ENCODE measurements at places on chromosomes 4 and X.
A peak's percentile ranks its signal among the peaks of the same experiment; 100 is the strongest.

GRCh38 chr4:2250357-2251072 lies 8.6 kb upstream of the HAUS3 start:
- DNase-seq = no peak

GRCh38 chr4:156909010-156909409 lies 62.6 kb downstream of the PDGFC start:
- no peak for DNase-seq

GRCh38 chr4:36274158-36274557 lies 7.3 kb upstream of the DTHD1 start:
- no peak for DNase-seq

GRCh38 chr4:2324891-2325290 lies 63.0 kb upstream of the MXD4 start:
- DNase-seq = no peak

GRCh38 chr4:53885668-53886067 lies 178.7 kb downstream of the CHIC2 start:
- DNase-seq = no peak

- DNase-seq = no peak
These were observed 687.9 kb downstream of the ARAP2 start for GRCh38 chr4:35556387-35556786.

- no peak for DNase-seq
These were observed 157.1 kb upstream of the CLNK start for GRCh38 chr4:10841697-10842096.

DNA sequence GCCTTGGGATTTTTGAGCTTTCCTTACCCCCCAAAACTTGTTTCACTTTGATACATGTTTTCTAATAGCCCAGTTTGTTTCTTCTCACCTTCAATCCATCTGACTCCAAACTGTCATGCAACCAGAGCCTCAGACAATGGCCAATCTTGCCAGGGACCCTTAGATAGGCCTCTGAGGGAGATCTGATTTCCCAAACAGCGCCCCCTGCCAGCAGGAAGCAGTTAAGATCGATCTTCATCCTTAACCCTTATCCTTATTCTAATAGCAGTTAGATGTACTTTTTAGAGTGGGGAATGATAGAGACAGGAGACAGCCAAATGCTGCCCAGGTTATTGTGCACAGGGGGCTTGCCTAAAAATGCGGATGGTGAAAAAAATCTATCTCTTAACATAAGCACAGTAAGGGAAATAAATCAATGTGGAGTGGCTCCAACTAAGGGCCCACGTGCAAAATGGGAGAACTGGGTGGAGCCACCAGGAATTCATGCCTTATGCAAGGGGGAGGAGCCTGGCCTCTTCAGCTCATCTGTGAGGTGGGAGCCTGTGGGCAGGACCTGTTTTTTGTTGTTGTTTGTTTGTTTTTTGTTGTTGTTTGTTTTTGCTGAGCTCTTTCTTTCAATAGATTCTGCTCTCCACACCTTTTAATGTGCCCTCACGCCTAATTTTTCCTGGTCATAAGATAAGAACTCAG lies 833.6 kb upstream of the AGA start:
- no peak for DNase-seq

DNA sequence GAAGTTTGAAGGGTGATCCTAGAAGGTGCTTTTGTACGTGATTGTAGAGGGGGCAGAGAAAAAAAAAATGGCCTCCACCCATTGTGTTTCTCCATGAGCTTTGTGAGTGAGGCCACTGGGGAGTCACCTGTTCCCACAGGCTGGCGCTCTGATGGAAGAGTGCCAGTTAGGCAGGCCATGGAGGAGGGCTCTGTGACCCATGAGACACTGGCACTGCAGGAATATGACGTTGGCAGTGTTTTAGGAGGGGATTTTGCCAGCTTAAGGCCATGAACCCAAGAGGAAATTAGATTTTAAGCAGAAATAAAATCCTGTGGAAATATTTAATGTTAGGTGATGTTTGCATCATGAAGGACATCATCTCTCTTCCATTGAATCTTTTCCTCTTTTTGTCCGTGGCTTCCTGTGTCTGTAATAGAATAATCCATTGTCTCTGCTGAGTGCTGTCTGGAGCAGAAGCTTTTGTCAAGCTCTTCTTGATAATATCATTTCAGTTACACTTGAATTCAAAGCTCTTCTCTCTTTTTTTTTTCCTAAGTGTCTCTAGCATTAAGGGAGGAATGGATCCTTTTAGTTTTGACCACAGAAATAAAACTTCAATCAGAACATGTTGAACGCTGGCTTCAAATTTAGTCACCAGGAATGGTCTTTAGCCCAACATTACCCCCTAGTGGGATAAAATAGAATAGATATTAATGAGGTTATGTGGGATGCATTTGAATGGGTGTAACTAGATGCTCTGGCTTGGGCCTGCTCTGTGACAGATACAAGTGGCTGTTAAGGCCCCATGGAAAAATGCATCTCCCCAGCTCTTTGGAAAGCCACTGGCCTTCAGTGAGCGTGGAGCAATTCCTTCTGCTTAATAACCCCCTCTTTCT lies 41.0 kb upstream of the UCP1 start:
- DNase-seq = peak; percentile 57

DNA sequence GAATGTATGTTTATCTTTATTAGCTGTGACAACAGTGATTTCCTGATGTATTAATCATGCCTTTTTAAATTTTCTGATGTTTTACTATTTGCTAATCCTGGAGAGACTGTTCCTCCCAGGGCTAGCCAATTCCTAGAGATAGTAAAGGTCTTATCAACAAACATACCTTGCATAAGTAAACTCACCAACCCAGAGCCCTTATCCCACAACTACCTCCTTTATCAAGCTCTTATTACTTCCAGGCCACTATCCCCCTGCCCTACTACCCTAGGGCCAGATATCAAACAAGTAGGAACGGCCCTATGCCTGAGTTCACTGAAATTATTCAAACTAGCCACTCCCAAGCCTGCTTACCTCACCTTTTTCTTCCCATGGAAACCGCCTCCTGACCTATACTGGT lies 58.2 kb upstream of the NPNT start:
- DNase-seq = no peak

GRCh38 chr4:13710246-13710885 lies 82.8 kb upstream of the BOD1L1 start:
- DNase-seq = no peak

GRCh38 chrX:54945224-54945623 lies 24.6 kb downstream of the TRO start:
- no peak for DNase-seq

- DNase-seq = no peak
These were observed 2078.4 kb downstream of the PCDH7 start for GRCh38 chr4:32798471-32799159.

DNA sequence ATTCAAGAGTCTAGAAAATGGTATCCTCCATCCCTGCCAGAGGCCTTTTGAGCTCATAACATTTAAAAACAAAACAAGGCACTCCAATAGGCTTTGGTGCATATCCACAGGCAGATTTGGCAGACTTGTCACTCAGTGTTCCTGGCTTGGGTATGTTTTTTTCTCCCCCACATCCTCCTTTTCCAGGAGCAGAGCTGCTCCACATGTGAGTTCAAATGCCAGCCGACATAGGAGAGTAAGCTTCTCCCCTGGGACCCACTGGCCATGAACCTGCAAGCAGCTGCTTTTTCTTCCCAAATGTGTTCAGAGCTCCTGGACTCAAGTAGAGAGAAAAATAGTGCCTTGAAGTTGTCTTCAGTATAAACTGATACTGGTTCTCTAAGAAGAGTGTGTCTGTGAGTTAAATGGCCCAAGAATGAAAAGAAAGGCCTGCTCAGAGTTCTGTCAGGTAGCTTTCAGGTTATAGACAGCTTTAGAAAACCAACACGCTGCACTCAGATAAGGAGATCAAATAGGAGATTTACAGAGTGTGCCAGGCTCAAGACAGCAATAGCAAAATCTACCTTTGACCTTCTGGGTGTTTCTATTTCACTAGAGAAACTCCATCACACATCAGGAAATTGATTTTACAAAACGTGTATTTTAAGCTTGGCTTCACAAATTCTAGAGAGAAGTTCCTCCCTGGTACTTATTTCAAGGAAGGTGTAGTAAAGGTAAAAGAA lies 162.5 kb upstream of the GALNT7 start:
- no peak for DNase-seq

DNA sequence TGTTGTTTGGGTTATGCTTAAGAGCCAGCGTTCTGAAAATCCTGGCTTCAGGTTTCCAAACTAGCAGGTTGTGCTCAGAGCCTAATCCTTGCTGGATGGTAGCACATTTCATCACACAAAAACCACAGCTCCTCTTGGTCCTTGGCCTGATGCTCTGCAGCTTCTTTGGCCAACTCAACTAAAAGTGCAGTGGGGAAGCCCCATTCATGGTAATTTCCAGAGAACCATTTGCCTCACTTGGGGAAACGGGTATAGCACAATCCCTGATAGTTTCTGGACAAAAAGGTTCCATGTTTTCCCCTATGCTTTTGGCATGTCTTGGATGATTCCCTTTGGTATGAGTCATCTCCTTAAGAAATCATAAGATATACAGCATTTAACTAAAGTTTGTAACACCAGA lies 78.7 kb downstream of the SYNPO2 start:
- no peak for DNase-seq

DNA sequence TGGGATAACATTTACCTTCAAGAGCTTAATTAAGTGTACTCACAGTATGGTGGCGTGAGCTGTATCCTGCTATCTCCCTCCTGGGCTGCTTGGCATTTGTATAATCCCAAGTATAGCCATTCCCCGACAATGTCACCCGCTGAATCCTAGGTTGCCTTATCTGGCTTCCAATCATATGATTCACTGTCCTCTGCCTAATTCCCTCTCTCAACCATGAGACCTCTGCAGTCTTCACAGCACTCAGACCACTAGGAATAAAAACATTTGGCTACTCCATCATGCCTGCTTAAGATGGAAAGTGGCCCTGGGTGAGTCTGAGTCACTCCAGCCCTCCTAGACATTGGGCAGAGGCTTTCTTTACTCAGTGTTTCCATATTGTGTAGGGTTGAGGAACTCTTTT lies 28.9 kb upstream of the WDFY3 start:
- no peak for DNase-seq

GRCh38 chr4:180150818-180151217 lies 2092.4 kb upstream of the TENM3 start:
- peak; percentile 7 for DNase-seq

- no peak for DNase-seq
These were observed 35.5 kb upstream of the UGT2B7 start for GRCh38 chr4:69060651-69061308.

- DNase-seq = no peak
These were observed 123.1 kb upstream of the BOD1L1 start for GRCh38 chr4:13750594-13750993.

- no peak for DNase-seq
These were observed 320.5 kb upstream of the TET2 start for GRCh38 chr4:104826171-104826570.

GRCh38 chrX:87525771-87526229 lies 8.2 kb downstream of the KLHL4 start:
- DNase-seq = no peak

DNA sequence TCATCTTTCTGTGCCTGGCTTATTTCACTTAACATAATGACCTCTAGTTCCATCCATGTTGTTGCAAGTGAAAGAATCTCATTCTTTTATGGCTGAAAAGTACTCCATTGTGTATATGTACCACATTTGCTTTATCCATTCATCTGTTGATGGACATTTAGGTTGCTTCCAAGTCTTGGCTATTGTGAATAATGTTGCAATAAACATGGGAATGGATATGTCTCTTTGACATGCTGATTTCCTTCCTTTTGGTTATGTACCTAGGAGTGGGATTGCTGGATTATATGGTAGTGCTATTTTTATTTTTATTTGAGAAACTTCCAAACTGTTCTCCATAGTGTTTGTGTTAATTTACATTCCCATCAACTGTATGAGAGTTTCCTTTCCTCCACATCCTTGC lies 71.2 kb downstream of the TACR3 start:
- DNase-seq = no peak

DNA sequence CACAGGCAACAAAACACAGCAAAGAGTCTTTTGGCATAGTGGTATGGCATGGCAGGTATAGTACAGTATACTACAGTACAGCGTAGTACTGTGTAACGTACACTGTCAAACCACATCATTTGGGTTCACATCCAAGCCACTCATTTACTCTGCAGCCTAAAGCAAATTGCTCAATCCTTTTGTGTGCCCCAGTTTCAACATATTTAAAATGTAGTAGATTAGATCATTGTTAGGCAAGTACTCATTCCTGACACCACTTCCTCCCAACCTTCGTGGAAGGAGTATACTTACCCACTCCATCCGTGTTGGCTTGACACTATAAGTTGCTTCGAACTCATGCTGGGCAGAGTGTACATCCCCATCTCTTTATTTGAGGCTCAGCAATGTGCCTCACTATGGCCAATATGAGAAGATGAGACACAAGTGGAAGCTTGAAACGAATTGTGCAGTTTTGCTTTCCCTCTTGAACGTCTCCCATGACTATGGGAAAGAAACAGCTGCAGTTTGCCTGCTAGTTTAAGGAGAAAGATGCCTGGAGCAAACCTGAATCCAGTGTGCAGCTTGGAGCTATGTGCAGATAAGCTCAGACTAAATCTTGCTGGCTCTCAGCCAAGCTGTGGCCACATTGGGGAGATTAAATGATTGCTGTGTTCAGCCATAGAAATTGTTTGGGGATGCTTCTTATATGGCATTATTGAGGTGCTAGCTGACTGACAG lies 85.7 kb upstream of the TBL1X start:
- no peak for DNase-seq

DNA sequence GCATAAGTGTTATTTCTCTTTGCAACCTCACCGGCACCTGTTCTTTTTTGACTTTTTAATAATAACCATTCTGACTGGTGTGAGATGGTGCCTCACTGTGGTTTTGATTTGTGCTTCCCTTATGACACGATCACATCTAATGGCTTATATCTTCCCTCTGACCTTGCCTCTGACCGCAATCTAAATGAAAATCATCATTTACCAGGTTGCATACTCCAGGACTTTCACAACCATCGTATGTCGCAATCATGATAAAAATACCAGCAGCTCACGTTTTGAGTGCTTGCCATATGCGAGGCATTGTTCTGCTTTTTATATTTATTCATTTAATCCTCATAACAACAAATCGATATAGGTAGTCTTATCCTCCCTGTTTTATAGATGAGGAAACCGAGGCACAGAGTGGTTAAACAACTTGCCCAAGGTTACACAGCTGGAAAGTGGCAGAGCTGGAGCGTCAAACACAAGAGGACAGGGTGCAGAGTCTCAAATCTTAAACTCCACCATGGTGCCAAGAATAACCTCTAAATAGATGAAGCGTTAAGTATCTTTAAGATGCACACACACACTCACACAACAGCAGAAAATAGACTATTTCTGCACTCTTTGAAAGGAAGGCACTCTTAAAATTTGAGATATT lies 102.2 kb downstream of the SEL1L3 start:
- no peak for DNase-seq

DNA sequence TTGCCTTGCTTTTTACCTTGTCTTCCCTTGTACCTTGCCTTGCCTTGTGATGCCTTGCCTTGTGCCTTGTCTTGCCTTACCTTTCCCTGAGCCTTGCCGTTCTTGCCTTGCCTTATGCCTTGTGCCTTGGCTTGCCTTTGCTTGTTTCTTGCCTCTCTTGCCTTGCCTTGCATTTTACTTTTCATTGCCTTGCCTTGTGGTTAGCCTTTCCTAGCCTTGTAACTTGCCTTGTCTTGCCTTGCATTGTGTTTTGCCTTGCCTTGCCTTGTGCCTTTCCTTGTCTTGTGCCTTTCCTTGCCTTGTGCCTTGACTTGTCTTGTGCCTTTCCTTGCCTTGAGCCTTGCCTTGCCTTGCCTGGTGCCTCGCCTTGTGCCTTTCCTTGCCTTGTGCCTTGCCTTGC lies 84.6 kb downstream of the TAB3 start:
- no peak for DNase-seq

GRCh38 chr4:154183264-154183663 lies 308.3 kb downstream of the DCHS2 start:
- DNase-seq = no peak

- DNase-seq = no peak
These were observed 104.8 kb upstream of the ENPP6 start for GRCh38 chr4:184322328-184323025.
